Ascending aorta (tissue), 2 donors: ENCODE measurements at places on chromosomes 11 and 22. TPM values are rescaled to one million over a fixed set of nuclear protein-coding genes. Genes with fewer than 3 reads are reported as not detected.

CHRNA10 gene
- not detected for total RNA-seq

CRYBA4 gene
- not detected for total RNA-seq

LRRC74B gene
- total RNA-seq: 2.6 TPM

CECR2 gene
- total RNA-seq: 1.4 TPM

CLDN5 gene
- 482 TPM for total RNA-seq

CRYBB2 gene
- not detected for total RNA-seq

VPS26B gene
- 18.0 TPM for total RNA-seq

NXPE1 gene
- total RNA-seq: not detected

TOMT gene
- not detected for total RNA-seq

TSPAN18 gene
- 21.3 TPM for total RNA-seq

MOGAT2 gene
- not detected for total RNA-seq

XKR3 gene
- not detected for total RNA-seq

VPREB1 gene
- not detected for total RNA-seq

OR5T3 gene
- not detected for total RNA-seq

GRCh38 chr11:34552270-34552669 lies 38.7 kb upstream of the ELF5 start:
- no peak overlapping the region for H3K4me3 ChIP-seq
- no peaks in the 10 kb centered on the region for H3K36me3 ChIP-seq
- H3K27me3 ChIP-seq: no peaks in the 10 kb centered on the region
- no peaks in the 10 kb centered on the region for H3K4me1 ChIP-seq

- no peak overlapping the region for H3K27ac ChIP-seq
- H3K4me1 ChIP-seq: no peaks in the 10 kb centered on the region
- H3K36me3 ChIP-seq: no peaks in the 10 kb centered on the region
- H3K4me3 ChIP-seq: no peak overlapping the region
Observed at GRCh38 chr11:17742019-17742418, 7.4 kb downstream of the KCNC1 start.

DNA sequence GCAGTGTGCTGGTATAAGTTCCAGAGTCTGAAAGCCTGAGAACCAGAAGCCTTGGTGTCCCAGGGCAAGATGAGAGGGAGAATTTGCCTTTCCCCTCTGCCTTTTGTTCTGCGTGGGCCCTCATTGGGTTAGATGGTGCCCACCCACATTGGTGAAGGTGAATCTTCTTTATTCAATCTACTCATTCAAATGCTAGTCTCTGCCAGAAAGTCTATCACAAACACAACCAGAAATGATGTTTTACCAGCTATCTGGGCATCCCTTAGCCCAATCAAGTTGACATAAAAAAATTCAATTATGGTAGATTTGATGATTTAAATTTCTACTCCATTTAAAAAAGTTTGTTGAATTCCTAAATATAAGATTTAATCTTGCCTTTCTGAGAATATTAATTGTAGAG lies 22.2 kb downstream of the CSTPP1 start:
- H3K4me3 ChIP-seq: no peak overlapping the region
- H3K4me1 ChIP-seq: no peaks in the 10 kb centered on the region
- no peak overlapping the region for H3K27ac ChIP-seq
- H3K27me3 ChIP-seq: no peaks in the 10 kb centered on the region
- no peak for DNase-seq

DNA sequence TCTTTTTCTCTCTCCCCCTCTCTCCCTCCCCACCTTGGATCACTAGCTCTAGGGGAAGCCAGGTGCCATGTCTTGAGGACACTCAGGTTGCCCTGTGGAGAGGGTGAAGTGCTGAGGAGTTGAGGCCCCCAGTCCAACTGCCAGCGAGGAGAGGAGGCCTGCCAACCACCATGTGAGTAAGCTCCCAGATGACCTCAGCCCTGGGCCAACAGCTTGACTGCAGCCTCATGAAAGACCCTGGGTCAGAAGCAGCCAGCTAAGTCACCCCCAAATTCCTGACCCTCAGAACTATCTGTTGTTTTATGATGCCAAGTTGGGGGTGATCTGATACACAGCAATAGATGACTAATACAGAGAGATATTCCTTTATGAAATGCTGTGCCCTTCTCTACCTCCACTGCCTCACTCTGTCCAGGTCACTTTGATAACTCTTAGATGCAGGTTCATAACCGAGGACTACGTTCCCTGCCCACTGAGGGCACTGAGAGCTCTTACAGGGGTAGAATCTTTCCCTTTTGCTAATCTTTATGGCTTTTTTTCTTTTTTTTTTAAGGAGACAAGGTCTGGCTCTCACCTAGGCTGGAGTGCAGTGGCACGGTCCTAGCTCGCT lies 8.0 kb downstream of the ARFGAP3 start:
- H3K4me1 ChIP-seq: no peaks in the 10 kb centered on the region
- H3K27me3 ChIP-seq: no peaks in the 10 kb centered on the region
- no peak overlapping the region for H3K27ac ChIP-seq
- DNase-seq: no peak

DNA sequence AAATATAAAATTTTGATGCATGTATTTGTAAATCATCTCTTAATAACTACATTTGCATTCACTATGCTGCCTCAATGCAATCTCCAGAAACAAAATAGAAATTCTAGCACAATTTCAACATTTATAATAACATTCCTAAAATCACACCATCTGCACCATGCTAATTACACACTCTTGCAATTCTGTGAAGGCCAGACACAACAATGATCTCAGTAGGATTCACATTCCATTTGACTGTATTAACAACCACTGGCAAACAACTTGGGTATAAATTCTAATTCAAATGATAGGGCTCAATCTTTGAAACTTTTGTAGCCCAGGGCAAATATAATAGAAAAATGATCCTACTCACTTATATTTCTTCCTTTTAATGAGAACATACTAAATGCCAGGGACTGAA lies 25.9 kb downstream of the RAB6A start:
- no peak for DNase-seq
- H3K27me3 ChIP-seq: no peaks in the 10 kb centered on the region

- no peak overlapping the region for H3K4me3 ChIP-seq
- no peaks in the 10 kb centered on the region for H3K4me1 ChIP-seq
- H3K27me3 ChIP-seq: no peaks in the 10 kb centered on the region
- H3K27ac ChIP-seq: no peak overlapping the region
- no peaks in the 10 kb centered on the region for H3K36me3 ChIP-seq
Observed at GRCh38 chr11:71372693-71373657, 75.2 kb downstream of the DHCR7 start.

DNA sequence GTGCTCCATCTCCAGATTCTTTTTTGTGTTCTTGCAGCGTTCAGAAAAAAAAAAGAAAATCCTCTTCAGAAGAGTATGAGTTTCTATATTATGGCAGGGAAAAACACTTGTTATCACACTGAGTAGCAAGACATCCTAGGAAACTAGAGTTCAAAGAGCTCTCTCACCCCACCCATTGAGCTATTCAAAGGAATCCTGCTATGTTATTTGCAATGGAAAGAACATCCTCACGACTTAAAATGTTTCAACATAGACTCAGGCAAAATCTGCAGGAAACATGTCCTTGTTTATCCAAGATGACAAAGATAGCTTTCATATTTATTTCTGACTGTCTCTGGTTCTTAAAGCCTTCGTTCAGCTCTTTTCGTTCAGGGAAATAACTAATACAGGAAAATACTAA lies 331.6 kb upstream of the ANO5 start:
- H3K4me1 ChIP-seq: no peaks in the 10 kb centered on the region
- no peaks in the 10 kb centered on the region for H3K36me3 ChIP-seq
- no peaks in the 10 kb centered on the region for H3K27me3 ChIP-seq
- no peak overlapping the region for H3K27ac ChIP-seq
- H3K4me3 ChIP-seq: no peak overlapping the region
- no peak for DNase-seq

DNA sequence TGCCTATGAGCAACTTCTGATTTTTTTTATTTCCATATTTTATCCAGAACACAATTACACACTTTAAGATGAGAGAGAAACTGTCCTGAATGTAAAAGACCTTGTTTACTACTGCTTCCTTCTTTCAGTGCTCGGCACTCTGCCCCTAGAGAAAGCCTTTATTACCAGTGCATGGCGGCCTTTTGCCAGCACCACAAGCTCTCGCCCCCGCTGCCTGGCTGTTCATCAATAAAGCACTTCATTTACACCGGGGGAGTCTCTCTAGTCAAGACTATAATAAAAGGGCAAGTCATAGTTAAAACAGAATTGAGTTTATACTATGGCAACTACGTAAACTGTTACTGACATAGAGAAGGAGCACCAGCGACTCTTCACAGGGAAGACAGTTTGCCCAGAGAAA lies 259.5 kb downstream of the CADM1 start:
- H3K4me1 ChIP-seq: no peaks in the 10 kb centered on the region
- no peak overlapping the region for H3K27ac ChIP-seq
- H3K4me3 ChIP-seq: no peak overlapping the region
- H3K27me3 ChIP-seq: no peaks in the 10 kb centered on the region

GRCh38 chr22:21904250-21904789 lies 36.9 kb upstream of the MAPK1 start:
- H3K27ac ChIP-seq: no peak overlapping the region
- H3K27me3 ChIP-seq: no peaks in the 10 kb centered on the region
- no peak for DNase-seq
- no peak overlapping the region for H3K4me3 ChIP-seq
- no peaks in the 10 kb centered on the region for H3K4me1 ChIP-seq
- H3K36me3 ChIP-seq: no peaks in the 10 kb centered on the region

DNA sequence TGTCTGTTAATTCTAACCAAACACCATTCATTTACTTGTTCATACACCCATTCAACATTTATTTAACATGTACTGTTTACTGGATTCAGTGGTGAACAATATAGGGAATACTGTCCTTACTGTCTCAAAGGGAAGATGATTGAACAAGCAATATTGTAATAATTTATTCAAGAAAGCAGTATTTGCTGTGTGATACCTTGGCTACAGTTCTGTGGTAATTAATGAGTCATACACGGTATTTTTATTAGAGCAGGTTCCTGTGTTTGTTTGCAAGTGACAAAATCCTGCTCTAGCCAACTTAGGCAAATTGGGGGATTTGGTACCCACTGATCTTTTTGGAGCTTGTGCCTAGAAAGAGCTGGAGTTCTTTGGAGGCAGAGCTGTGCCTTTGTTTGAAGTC lies 15.7 kb downstream of the PIH1D2 start:
- no peak for DNase-seq

DNA sequence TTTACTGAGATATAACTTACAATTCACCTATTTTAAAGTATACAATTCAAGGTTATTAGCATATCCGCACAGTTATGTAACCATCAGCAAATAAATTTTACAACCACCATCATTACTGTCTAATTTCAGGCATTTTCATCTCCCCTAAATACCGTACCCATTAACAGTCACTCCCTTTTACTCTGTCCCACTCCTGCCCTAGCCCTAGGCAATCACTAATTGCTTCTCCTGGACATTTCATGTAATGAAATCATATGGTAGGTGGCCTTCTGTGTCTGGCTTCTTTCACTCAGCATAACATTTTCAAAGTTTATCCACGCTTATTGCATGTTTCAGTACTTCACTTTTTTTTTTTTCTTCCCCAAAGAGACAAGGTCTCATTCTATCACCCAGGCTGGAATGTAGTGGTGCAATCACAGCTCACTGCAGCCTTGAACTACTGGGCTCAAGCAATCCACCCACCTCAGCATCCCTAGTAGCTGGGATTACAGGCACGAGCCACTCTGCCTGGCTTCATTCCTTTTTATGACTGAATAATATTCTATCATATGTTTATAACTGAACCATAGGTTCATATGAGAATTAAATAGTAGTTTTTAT lies 61.4 kb upstream of the CHRM4 start:
- no peaks in the 10 kb centered on the region for H3K4me1 ChIP-seq
- no peaks in the 10 kb centered on the region for H3K36me3 ChIP-seq
- no peak overlapping the region for H3K4me3 ChIP-seq
- DNase-seq: no peak
- no peaks in the 10 kb centered on the region for H3K27me3 ChIP-seq

DNA sequence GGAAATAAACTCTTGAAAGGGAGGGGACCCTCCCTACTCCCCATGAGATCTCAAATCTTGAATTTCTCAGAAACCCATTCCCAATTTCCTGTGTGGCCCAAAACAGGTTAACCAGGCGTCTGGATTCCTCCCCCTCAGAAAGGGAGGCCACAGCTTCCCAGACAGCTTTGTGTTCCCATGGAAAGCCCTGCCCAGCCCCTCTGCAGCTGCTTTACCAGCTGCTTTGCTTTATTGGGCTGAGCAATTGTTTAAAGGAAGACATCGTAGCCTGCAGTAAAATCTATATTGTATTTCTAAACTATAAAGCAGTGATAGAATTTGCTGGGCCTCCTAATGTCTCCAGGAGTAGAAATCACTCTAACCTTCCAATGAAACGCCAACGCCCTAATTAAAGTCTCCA lies 97.4 kb downstream of the CHST1 start:
- no peaks in the 10 kb centered on the region for H3K27me3 ChIP-seq
- H3K36me3 ChIP-seq: no peaks in the 10 kb centered on the region
- no peak for DNase-seq
- H3K27ac ChIP-seq: no peak overlapping the region

DNA sequence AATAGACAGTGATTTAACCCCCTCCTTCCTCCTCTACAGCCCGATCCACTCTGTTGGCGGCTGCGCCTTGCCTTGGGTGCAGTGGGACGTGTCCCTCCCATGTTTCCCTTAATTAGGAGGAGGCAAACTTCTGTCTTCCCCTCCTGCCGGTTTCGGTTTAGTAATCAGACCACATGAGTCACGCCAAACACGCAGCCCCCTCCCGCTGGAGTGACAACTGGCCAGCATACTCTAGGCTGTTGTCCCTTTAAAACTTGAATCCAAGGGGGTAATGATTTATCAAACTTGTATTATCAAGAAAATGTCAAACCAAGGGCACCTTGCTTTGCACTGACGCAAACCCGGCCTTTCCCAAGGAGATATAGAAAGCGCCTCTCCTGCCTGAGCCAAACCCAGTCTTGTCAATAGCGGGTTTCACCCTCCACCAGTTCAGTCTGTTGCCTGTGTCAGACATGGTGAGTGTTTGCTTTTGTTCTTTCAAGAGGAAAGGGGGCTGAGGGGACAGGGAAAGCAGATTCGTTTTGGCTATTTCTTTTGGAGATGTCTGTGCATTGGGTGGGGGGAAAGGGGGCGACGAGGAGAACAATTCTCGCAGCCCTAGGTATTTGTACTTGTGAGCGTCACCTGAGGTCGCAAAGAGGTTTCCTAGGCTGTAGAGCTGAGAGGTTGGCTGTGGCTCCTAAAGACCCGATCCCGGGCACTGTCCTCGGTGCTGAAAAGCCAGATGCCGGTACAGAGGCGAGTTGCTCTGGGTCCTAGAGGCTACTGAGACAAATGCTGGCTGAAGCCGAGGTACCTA lies at the start of gene SLC6A5:
TSS of gene SLC6A5 (plus strand) at position 388 of the 799 bp plus-strand sequence. CDS start at position 453, 65 bp downstream.
- no peaks in the 10 kb centered on the region for H3K36me3 ChIP-seq
- no peak within 1 kb of the TSS for H3K27ac ChIP-seq
- no peak for DNase-seq

GRCh38 chr11:122697636-122698167 lies 42.2 kb downstream of the UBASH3B start:
- no peak for DNase-seq
- no peaks in the 10 kb centered on the region for H3K4me1 ChIP-seq
- H3K4me3 ChIP-seq: no peak overlapping the region

GRCh38 chr11:327581-327923 lies 6.9 kb upstream of the IFITM3 start:
- peak overlapping the region; percentile 76 for H3K27ac ChIP-seq
- H3K4me3 ChIP-seq: no peak overlapping the region
- H3K36me3 ChIP-seq: no peaks in the 10 kb centered on the region

GRCh38 chr11:2190657-2191471 lies 19.2 kb upstream of the TH start:
- H3K27ac ChIP-seq: no peak overlapping the region
- no peaks in the 10 kb centered on the region for H3K27me3 ChIP-seq
- H3K4me3 ChIP-seq: no peak overlapping the region
- H3K4me1 ChIP-seq: no peaks in the 10 kb centered on the region

GRCh38 chr11:1824221-1825038 lies 10.4 kb upstream of the SYT8 start:
- peak overlapping the region; percentile 94 for H3K27ac ChIP-seq
- H3K27me3 ChIP-seq: no peaks in the 10 kb centered on the region
- peaks cover 44% of the 10 kb centered on the region for H3K4me1 ChIP-seq
- no peak overlapping the region for H3K4me3 ChIP-seq
- no peaks in the 10 kb centered on the region for H3K36me3 ChIP-seq
